ENCODE measurements at places on chromosomes 13 and 19. TPM values are rescaled to one million over a fixed set of nuclear protein-coding genes. Genes with fewer than 3 reads are reported as not detected.

DNA sequence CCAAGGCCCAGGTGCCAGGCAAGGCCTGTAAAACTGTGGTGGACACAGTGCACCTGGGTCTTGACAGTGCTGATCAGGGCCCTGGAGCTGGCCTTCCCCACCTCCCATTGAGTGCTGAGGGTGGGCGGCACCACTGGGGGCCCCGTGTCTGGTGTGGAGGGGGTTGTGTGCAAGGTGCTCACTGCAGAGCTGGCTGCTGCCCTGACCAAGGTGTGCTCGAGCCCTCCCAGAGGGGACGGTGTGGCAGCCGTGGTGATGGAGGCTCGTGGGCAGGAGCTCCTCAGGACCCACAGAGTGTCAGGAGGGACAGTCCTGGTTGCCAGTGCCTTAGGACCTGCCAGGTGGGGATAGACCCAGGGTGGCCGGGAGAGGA is 23.0 kb downstream of the ATP4B start:
- DNase-seq, result no peak

GRCh38 chr19:54160854-54161253 is 1.3 kb upstream of the LENG1 start:
- DNase-seq, result no peak

DNA sequence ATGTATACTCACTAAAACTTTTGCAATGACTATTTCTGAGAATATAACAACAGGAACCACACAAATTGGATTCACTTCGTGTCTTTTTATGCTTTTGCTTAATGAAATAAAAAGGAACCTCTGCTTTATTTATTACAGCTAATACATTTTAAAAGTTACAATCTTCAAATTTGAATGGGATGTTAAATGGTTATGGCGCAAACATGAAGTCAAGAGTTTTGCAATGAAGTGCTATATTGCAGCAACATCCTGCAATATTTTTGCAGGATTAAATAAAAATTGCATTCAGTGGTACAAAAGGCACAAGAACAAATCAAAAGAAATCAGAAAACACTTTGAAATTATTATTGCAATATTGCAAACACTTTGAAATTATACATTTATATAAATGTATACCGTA is 1519.0 kb upstream of the MIR17HG start:
- DNase-seq, result no peak

- no peak for DNase-seq
These were observed 114.1 kb upstream of the SOX1 start for GRCh38 chr13:111952814-111953213.

GRCh38 chr19:34686455-34686854 is 9.0 kb downstream of the ZNF302 start:
- no peak for DNase-seq

DNA sequence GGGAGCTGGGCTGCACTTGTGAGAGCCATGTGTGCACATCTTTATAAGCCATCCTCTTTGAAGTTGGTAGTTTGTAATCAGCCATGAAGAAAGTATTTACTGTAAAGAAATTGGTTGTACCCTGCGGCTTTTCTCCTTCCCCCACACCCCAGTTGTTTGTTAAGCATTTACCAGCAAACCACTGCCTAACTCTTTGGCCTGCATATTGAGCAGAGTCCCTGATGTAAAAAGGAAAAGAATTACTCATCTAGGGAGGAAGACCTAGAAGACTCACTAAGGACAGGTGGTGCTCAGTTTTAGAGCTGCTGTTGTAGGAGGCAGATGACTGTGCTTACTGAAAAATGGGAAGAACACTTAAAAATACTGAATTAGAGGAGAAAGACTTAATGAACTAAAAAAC is 245.3 kb downstream of the PCCA start:
- peak; percentile 92 for DNase-seq

DNA sequence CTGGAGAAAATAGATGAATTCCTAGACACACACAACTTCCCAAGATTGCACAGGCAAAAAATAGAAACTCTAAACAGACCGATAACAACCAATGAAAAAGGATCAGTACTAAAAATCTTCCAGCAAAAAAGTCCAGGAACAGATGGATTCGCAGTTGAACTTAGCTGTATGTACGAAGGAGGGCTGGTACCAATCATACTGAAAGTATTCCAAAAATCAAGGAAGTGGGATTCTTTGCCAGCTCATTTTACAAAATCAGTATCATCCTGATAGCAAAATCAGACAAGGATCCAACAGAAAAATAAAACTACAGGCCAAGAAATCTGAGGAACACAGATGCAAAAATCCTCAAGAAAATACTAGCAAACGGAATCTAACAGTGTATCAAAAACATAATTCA is 6.5 kb upstream of the LILRB2 start:
- DNase-seq, result no peak

The IL27RA gene
- 14.1 TPM for total RNA-seq
